Eye (tissue), 1 donor: ENCODE measurements at places on chromosomes 2 and 18.

DNA sequence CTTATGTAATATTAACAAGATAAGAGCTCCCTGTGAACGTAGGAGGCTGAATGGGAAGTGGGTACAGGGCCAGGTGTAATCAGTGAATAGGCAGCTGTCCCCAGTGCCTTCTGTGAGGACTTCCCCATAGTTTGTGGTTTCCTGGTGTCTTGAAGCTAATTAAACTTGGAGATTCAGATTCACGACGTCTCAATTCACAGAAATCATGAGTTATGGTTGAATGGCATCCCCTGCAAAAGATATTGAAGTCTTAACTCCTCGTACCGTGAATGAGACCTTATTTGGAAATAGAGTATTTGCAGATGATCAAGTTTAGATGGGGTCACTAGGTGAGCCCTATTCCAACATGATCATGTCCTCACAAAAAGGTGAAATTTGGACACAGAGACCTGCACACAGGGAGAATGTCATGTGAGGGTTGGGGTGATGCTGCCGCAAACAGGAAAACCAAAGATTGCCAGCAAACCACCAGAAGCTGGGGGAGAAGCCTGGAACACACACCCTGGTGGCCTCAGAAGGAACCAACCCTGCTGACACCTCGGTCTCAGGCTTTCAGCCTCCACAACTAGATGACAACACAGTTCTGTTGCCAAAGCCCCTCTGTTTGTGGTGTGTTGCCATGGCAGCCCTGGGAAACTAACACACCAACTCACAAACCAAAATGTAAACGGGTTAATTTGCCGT is 13.2 kb downstream of the ARL4C start:
- no peak for DNase-seq

DNA sequence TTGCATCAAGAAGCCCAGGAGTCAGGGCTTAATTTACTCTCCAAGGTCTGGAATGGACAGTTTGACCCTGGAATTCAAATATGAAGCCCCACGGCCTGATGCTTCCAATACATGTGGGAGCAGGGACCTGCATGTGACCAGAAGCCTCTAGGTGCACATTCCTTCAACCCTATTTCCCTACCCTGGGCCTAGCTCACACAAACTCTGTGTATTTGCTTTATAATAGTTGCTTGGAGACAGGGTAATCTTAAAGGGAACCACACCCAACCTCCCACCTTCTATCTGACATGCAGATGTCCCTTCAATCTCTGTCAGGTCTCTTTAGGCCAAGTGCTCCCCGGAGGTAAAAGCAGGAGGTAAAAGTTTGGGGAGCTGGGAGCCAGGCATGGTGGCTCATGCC is 55.4 kb upstream of the PPP1CB start:
- DNase-seq = no peak

DNA sequence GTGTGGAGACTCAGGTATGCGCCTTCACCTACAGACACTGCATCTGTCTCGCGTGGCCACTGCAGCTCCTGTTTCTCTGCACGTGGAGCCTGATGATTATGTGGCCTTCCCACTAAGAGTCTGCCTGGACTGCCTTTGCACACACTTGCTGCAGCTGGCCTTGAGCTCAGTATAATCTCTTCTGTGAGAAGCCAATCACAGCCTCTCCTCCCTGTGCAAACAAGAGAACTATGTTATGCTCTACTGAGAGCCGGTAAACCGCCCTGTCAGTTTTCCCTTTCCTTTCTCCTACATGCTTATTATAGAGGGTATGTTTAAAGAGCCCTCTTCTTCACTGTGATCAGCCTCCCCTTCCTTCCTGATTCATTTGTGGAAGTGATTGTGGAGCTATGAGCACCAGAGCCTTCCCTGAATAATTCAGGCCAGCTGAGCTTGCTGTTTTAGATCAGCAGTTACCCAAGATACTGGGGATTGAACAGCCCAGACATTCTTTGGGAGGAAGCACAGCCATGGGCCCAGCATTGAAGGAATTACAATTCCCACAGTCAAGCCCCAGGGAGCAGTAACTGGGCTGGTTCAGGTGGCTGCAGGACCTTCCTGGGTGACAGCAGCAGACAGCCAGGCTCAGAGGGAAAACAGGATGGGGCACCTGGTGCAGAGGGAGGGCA is 3.7 kb upstream of the TGFA start:
- peak; percentile 38 for DNase-seq

GRCh38 chr2:130791617-130791939 is 36.2 kb downstream of the AMER3 start:
- no peak for DNase-seq

- DNase-seq = peak; percentile 54
Measured at GRCh38 chr2:47237375-47238334, 82.5 kb upstream of the STPG4 start.

GRCh38 chr18:46622999-46623398 is 34.0 kb downstream of the LOXHD1 start:
- peak; percentile 15 for DNase-seq

DNA sequence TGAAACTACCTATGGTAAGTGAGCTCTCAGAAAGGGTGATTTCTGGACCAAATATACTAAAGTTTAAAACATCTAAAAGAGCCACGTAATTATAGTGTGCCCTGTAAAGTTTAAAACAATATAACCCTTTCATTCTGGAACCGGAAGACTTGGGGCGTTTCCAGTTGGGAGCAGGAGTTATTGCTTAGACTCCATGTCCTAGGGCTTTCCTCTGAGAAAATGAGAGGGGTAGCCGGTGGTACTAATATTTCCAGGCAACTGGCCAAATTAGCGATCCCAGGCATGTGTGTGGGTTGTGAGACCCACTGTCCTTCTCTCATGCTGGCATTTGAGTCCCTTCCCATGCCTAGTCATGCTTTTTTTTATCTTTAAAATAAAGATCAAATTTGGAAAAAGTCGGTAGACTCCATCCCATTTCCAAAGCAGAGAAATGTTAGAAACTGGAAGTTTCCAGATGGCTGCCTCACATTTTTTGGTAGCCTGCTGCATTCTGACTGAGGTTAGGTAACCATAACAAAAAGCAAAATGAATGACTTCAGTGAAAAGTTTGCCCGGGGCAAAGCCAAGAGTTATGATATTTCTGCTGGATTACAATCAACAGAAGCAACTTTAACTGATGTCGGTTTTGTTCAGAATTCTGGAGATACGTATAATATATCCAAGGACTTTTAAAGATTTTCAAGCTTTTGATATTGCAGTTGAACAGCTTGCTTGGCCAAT is 227.4 kb downstream of the SS18 start:
- no peak for DNase-seq
